ENCODE measurements at places on chromosomes 3 and 15.
A peak's percentile ranks its signal among the peaks of the same experiment; 100 is the strongest.

DNA sequence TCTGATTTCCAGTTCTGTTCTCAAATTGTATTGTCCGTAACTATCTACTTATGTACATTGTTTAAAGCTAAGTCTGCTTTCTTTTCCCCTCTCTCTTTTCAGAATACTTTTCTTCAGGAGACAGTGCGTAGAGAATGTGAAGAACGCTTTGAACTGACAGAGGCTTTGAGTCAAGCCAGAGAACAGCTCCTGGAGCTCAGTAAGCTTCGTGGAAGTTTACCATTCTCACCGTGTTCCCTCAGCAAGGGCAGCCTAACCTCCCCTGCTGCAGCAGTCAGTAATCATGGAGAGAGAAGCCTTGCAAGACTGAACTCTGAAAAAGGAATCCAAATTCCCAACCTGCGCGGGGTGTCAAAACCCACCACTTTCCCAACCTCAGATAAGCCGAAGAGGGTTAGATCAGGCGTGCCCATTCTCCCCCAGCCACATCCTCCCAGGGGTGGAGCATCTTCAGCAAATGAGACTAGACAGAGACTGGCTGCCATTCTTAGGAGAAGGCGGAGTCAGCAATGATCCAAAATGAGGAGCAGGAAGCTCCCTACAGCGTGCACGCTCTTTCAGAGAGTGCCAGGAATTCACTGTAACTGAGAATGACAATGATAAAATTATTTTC lies 114.6 kb downstream of the CCNL1 start:
- DNase-seq, result no peak

DNA sequence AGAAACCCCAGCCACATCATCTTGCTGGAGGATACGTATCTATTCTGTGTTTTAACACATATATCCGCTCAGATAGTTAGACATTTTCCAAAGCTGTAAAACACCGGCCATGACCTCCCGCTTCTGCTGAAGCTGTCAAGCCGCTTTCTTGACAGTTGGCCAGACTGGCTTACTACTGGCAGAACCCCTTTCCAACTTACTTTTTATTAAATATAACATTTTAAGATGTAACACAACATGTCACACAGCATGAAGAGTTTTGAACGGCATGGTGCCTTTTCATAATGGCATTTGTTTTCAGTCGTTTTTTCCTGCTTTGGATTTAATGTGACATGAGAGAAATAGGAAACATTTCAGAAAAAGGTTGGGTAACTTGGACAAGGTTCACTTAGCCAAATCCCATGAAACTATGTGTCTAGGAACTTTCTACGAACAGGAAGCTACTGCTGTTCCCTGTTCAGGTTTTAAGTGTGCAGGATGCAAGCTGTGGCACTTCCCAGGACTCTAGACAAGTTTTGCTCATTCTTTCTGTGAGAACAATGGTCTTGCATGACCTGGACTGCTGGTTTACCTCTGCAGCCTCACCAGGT lies 281.4 kb downstream of the THSD4 start:
- DNase-seq, result no peak

DNA sequence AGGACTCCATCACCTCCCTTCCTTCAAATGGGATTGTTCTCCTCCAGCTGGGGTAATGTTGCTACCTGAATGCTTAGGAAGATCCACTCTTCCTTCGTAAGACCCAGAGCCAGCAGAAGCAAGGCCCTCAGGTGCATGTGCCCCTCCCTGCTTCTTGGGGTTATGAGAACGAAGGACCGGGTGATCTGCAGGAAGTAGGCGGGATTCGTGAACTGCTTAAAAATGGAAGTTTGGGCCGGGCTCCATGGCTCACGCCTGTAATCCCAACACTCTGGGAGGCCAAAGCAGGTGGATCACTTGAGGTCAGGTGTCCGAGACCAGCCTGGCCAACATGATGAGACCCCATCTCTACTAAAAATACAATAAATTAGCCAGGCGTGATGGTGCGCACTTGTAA lies 8.0 kb downstream of the TLR9 start:
- DNase-seq, result no peak

DNA sequence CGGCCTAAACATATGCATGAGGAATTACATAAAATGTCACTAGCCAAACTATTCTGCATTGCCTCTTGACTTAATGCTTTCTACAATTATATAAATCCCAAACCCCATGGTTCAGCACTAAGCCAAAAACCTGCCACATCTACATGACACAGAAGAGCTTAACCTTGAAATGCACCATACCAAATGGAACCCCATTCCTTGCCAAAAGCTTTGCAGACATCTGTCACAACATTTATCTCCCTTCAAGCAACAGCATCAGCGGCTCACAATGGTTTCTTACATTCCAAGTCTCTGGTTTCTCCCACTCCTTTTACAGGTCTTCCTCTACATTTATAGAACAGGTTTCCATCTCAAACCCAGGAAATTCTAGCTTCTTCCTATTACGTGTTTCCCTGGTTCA lies 58.4 kb upstream of the GYG1 start:
- DNase-seq, result no peak

GRCh38 chr15:45429941-45430792 lies 51.8 kb upstream of the GATM start:
- DNase-seq, result peak; percentile 77

- peak; percentile 66 for DNase-seq
Measured at GRCh38 chr15:98873441-98874218, 134.0 kb downstream of the PGPEP1L start.

DNA sequence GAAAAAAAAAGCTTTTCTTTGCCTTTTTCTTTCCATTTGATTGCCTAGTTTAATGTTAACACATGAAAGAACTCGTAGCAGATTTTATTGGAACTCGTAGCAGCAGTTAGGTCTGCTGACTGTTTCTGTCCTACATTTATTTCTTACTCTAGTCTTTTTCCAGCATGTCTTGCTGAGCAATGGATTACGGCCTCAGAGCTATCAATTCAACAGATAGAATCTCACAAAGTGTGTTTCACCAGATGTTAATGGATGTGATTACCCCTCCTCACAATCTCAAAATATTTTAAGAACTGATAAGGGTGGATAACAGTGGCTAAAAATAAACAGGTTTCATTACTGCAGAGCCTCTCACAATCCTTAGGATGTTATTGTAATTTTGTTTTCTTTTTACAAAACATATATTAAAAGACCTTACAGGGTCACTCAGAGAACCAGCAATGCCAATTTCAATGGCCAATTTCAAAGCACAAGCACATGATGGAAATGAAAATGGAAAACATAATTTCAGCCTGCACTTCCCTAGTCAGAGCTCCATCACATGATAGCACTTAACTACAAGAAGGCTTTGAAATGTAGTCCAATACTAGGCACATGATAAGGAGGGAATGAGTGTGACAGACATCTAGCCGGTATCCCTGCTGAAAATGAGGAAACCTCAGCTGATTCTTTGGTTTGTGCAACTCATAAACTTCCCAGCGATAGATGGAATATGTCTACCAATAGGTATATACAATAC lies 838.1 kb upstream of the SEMA6D start:
- no peak for DNase-seq

GRCh38 chr3:42709621-42710020 lies 7.0 kb upstream of the HHATL start:
- no peak for DNase-seq

DNA sequence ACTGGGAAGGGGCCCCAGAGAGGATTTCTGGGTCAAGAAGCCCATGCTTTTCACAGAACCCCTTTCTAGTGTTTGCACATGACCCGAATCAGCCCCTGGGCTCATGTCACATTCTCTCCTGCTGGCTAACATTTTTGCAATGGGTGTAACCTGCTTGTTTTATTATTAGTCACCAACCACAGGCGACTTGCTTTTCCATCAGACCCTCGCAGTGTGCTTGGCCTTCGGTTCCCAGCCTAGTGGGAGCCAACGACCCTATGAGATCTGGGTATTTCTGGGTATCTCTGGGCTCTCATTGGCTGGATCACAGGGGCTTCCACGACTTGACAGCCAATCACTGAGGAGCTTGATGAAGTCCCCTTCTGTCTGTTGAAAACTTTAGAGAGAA lies 11.0 kb upstream of the FBLN2 start:
- DNase-seq, result no peak

- no peak for DNase-seq
Measured at GRCh38 chr3:15606434-15606891, 4.9 kb downstream of the BTD start.

DNA sequence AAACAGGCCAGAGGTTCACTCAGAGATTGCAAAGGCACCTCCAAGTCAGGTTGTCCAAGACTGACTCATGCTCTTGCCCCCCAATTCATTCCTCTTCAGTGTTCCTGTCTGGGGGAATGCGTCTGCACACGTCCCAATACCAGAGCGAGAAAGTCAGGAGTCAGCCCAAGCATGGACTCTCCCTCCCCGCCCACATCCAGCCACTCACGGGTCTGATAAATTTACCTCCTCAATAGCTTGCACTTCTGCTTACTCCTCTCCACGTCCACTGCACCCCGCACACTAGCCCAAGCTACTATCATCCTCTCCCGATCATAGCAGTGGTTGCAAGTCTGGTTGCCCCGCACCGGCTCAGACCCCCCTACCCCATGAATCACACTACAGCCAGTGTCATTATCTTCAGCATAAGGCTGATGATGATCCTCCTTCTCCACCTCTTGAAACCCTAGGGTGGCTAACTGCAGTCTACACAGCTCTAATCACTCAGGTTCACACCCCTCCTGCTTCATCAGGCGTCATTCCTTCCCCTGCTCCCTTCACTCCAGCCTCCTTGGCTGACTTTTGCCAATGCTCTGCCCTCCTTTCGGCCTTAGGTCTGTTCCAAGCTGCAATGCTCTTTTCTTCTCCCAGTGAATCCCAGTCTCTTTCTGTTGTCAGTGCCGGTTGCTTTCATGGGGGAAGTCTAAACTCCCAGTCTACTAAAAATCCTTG lies 27.6 kb upstream of the MYO1E start:
- no peak for DNase-seq

DNA sequence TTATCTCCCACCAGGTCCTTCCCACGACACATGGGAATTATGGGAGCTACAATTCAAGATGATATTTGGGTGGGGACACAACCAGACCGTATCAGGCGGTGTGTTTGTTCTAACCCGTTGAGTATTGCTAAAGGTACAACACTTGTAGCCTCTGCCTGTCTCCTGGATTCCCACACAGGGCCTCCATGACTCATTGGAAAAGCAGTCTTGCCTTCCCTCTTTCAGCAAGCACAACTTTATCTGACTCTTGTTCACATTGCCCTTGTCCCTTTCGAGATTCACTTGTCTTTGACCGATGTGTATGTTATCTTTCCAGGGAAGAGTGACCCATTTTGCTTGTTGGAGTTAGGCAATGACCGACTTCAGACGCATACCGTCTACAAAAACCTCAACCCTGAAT lies 152.3 kb downstream of the MCTP2 start:
- DNase-seq, result no peak

DNA sequence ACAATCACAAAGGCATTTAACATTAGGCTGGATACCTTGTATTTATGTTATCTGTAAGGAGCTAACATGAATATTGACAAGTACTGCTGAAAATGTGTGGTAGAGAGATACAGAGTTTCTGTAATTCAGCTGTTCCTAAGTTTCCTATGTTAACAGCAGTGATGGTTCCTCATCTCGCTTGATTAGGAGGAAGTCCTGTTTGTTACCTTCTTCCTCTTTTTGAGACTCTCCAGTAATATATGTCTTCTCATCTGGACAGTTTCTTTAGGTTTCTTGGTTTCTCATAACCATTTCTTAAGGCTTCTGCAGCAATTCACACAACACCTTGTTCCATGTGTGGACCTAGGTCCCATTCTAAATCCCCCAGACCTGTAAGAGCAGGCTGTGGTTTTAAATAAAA lies 11.4 kb upstream of the PEX5L start:
- no peak for DNase-seq

DNA sequence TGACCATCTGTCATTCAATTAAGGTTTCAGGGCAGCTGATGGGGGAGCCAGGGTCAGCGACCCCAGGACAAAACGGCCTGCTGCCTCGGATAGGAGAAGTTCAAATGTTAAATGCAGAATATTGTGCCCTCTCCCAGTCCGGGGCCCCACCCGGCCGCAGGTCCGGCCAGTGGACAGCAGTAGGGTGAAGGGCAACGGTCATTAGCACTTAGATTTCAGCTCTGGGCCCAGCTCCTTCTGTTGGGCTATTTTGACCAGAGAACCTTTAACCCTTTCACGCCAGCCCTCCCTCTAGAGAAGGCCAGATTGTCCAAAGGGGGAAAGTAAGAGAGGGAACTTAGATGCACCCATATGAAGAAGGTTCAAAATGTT lies 16.1 kb upstream of the ONECUT1 start:
- DNase-seq, result no peak

DNA sequence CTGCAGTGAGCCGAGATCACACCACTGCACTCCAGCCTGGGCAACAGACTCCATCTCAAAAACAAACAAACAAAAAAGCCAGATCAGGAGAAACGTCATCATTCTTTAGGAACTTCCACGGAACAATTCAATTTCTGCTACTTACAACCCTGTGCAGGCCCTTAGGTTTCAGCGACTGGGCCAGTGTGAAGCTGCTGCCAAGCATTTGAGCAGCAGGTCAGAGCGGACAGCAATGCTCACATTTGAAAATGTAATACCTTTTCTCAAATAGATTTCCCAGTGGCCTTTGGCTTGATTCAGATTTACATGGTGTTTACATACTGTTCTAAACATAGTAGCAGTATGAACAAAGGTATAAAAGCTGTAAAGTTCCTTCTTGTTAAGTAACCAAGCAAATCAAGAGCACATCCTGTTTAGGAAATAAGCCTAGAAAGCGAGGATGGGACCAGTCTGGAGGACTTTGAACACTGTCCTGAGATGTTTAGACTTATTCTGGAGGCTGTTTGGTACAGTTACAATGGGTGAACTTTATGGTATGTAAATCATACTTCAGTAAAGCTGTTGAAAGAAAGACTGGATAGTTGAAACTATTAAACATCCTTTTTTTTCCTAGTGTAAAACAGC lies 141.2 kb downstream of the HCN4 start:
- no peak for DNase-seq

- DNase-seq, result no peak
Measured at GRCh38 chr3:147008886-147009285, 397.5 kb downstream of the ZIC4 start.

DNA sequence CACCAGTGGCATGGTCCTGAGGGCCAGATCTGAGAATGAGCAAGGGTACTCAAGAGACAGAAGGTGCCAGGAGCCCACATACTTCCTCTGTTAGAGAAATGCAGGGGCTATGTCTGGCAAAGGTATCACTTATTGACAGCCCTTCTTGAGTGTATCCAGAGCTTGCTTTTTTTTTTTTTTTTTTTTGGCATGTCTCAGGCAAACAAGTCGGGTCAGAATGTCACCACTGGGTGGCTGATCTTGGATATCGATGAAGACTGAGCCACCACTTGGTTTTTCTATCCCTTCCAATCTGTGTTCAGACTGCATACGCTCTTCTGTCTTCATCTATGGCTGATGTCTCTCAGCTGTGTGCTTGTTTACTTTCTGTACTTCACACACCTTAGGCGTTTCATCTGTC lies 363.4 kb upstream of the C2CD4B start:
- no peak for DNase-seq

DNA sequence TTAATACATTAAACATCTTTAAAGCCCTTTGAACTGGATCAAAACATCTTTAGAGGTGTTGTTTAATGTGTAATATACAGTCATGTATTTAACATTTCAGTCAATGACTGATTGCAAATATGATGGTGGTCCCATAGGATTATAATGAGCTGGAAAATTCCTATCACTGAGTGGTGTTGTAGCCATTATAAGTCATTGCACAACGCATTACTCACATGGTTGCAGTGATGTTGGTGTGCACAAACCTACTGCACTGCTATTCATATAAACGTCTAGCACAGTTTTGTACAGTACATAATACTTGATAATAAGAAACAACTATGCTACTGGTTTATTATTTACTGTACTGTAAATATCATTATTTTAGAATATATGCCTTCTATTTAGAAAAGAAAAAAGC lies 75.6 kb downstream of the DTWD1 start:
- no peak for DNase-seq

All from retina (tissue), 1 donor.